ENCODE measurements at places on chromosomes 4 and X.

DNA sequence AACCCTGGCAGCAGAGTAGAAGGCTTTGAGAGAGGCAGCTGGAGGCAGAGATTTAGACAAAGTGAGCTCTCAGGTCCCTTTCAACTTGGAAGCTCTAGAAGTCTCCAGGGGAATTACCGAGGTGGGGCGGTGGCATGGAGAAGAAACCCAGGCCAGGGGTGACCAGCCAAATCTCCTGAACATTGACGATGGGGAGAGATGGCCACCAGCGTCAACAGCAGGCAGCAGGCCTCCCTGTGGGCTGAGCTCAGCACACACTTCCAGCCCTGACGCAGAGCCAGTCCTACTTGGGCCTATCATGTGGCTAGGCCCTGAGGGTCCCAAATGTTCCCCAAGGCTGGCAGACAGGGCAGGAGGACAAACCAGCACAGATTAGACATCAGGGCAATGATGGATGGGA is 187.8 kb downstream of the BCOR start:
- no peak for DNase-seq

GRCh38 chr4:59869559-59869958 is 1330.6 kb upstream of the ADGRL3 start:
- DNase-seq, result no peak

DNA sequence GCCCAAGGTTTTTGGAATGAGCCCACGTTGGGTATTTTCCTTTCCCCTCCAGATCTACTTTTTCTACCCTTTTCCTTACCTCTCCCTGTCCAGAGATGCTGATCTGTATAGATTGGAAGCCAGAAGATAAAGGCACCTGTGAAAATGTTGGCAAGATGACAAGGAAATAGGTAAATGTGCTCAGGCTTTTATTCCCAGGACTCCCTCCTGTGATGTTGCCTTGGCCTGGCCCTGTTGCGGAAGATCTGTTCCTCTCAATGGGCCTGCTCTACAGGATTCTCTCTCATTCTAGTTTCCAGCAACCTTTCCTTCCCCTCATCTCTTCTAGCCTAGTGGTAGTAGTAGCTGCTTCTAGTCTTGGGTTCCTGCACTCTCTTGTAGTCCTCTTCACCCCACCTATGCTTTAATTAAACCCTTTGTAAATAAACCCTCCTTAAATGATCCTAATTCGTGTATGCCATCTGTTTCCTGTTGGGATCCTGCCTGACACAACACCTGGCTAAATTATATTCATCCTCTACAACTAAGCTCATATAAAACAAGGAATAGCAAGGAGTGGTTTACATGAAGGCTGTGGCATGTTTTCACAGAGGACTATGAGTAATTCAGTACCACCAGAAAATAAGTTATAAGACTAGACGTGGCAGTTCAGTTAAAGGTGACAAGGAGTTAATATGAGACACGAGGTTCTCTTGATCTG is 95.7 kb upstream of the MAOA start:
- no peak for DNase-seq

GRCh38 chr4:90127706-90128345 is 632 bp downstream of the CCSER1 start:
- no peak for DNase-seq

DNA sequence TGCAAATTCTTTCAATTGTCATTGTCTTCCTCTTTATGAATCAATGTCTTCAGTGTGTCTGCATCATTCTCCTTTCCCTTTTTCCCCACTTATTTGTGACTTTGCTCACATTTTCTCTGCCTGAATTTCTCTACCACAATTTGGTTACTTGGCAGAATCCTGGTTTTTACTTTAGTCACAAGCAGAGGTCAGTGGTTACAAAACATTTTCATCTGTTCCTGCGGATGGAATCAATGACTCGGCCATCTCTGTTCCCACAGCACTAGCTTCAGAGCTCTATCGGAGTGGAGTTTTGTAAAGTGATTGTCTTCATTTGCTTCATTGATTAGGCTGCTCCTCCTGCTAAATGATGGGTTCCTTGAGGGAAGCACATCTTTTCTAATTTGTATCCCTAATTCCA is 501.3 kb upstream of the AADAT start:
- no peak for DNase-seq

- no peak for DNase-seq
Measured at GRCh38 chrX:123756320-123756719, 23.5 kb upstream of the THOC2 start.

DNA sequence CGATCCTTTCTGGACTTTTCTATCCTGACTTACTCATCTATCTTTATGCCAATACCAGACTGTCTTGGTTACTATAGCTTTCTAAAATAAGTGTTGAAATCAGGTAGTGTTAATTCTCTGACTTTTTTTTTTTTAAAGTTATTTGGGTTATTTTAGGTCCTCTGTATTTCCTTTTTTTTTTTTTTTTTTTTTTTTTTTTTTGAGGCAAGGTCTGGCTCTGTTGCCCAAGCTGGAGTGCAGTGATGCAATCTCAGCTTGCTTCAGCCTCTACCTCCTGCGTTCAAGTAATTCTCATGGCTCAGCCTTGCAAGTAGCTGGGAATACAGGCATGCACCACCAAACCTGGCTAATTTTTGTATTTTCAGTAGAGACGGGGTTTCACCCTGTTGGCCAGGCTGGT is 2.8 kb upstream of the NELFA start:
- DNase-seq, result no peak

Measured in NCI-H1436 treated with DMSO at 0.1 percent for 48 hours (cell line).